ENCODE measurements at places on chromosomes 2 and 18.

DNA sequence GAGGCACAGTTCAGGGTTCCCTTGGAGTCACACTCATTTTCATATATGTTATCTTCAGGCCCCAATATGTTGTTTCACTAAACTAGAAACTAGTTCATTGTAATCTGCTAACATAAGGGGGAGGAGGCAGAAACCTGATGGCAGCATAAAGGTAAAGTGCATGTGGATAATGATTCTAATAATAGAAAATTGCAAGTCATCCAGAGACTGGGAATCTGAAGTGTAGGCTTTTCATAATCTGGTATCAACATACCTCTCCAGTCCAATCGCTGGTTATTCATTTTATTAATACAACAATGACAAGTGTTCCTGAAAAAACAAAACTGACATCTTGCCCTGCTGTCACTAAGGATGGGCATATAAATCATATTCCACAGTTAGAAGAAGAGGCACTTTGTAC, 326.3 kb upstream of the ZNF804A start:
- no peak for DNase-seq

- no peak for DNase-seq
Measured at GRCh38 chr18:26133652-26134051, at the start of gene PSMA8. TSS of gene PSMA8 (plus strand) at chr18:26133869. CDS start at chr18:26133966, 97 bp downstream.

DNA sequence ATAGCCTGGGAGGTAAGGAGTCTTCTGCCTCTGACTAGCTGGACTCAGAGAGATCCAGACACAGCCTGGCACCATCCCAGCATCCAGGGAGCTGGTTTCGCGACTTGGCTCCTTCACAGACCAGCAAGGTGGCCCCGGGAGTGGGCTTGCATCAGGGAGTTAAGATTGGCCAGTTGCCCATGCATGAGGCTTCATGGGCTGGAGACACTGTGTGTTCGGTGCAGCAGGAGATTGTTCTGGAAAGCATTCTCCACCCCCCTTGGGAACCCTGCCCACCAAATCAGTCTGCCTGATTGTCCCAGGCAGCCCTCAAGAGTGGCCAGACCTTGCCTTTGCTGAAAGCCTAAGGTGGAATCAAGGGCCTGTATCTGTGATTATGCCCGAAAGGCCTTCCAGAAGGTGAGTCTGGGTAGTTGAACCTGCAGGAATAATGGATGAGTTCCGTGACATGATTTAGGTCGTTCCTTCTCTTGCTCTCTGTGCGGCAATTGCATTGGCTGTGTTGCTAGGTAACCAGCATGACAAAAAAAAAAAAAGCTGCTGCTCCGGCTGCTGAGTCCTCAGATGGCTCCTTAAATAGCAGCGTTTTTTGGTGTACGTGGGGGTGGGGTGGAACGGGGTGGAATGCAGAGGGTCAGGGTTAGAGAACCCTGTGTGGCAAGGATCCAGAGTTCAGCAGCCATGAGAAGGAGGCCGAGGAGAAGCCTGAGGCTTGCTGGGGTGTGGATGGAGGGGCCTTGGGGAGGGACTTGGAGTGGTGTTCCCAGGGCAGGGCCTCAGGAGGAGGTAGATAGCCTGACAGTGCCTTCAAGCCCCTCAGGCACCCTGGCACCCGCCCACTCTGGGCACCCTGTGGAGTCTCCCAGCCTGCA, 93.0 kb upstream of the MCFD2 start:
- no peak for DNase-seq

DNA sequence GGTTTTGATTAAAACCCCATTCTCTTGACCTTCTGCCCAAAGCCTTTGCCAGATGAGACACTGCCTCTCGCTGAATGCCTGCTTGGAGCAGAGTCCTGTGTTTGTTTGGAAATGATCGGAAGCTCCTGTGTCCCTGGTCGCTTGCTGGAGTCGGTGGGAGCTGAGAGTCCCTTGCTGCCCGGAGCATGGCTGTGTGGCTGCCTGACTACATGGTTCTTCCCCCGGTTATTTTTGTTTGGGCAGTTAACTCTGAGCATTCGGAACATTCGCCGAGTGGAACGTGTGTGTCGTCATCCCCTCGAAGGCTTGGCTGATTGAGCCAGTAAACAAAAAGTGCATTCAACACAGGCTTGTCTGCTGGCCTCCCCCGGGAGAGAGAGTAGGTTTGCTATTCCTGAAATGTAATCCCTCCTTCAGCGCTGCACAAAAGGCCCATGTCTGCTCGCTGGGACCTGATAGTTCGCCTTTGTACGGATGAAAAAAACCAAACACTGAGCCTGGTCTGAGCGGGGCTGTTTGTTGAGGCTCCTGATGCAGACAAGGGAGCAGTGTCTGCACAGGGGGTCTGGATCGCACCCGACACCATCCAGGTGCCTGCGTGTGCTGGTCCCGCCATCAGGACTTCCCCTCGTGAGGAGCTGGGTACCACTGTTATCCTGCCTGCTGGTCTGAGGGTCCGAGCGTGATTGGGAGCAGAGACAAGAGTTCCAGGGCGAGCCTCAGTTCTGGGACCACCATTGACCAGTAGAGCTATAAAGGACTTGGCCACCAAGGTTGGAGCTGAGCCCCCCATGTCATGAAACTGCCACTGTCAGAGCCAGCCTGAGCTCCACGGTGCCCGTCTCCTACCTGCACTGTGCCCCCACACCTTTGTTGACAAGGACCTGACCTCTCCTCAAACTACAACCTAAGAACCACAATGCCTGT, 83.8 kb downstream of the AGAP1 start:
- DNase-seq: no peak

GRCh38 chr2:196036442-196036841, 32.2 kb downstream of the DNAH7 start:
- DNase-seq: no peak

- no peak for DNase-seq
Measured at GRCh38 chr2:5530011-5530696, 162.0 kb upstream of the SOX11 start.
